ENCODE measurements at places on chromosomes 1 and 21.

GRCh38 chr1:205285381-205286101, 36.0 kb downstream of the NUAK2 start:
- DNase-seq, result peak; percentile 27

GRCh38 chr1:11285883-11286734, 13.1 kb downstream of the UBIAD1 start:
- no peak for DNase-seq

- DNase-seq, result no peak
Measured at GRCh38 chr1:192284927-192285326, 31.9 kb upstream of the RGS21 start.

GRCh38 chr1:155608888-155609225, 1.2 kb upstream of the MSTO1 start:
- no peak for DNase-seq

DNA sequence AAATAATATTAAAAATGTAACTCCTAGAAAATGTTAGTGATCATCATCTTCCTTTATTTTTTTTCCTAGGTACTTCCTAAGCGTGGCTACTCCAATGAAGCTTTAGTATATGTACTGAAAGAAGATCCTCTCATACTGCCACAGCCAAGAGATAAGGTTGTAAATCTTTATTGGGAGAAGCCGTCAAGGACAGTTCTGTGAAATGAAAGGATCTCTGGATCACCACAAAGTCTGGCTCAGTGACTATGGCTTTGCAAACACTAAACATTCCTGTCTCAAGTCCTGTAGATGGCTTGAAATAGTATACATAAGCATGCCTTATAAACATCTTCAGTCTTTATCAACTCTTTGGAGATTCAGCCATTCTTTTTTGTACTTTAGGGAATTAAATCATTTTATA, 61.2 kb upstream of the DPH5 start:
- no peak for DNase-seq

DNA sequence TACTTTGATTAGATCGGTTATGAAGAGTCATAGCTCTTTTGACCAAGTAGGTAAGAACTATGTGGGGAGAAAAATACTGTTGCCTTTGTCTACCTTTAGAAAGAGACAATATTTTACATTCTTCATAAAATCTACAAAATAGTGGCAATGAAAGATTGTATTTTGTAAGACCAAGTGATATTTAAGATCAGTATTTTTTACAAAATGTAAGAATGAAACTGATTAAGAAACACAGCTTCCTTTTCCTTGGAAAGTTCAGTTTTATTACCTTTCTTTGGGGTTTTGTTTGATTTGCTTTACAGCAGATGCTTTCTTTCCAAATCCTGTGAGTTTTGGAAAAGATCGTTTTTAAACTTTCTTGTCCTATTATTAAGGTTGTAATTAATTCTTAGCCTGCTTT, 69.8 kb downstream of the SLC35A3 start:
- no peak for DNase-seq

- DNase-seq, result peak; percentile 41
Measured at GRCh38 chr1:19651141-19651737, 7.1 kb downstream of the NBL1 start.

- no peak for DNase-seq
Measured at GRCh38 chr1:154407198-154408091, 2.3 kb downstream of the IL6R start.

DNA sequence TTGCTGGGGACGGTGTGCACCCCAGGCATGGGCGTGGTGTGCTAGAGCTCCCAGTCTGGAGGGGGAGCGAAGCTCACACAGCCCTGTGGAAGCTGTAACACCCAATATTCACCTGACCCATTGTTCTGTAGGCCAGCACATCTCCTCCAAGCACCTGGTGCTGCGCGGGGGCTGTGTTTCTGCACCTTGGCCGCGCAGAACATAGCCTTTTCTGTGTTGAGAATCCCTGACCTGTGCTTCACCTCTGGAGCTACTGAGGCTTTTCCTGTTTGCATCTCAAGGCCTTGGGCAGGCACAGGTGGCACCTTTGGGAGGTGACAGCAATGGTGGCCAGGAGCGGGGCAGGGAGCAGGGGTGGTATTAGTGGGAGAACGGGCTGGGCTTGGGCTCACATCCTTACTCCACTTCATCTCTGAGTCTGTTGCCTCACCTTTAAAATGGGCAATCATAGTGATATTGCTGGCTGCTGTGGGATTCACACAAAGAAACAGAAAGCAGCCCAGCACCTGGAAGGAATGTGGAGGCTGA, 343.9 kb upstream of the AJAP1 start:
- DNase-seq, result no peak

GRCh38 chr1:115343200-115343737, 5.2 kb upstream of the NGF start:
- no peak for DNase-seq

GRCh38 chr1:196467230-196467925, 140.9 kb downstream of the KCNT2 start:
- DNase-seq, result no peak

GRCh38 chr1:36847761-36848160, 186.6 kb downstream of the GRIK3 start:
- no peak for DNase-seq

DNA sequence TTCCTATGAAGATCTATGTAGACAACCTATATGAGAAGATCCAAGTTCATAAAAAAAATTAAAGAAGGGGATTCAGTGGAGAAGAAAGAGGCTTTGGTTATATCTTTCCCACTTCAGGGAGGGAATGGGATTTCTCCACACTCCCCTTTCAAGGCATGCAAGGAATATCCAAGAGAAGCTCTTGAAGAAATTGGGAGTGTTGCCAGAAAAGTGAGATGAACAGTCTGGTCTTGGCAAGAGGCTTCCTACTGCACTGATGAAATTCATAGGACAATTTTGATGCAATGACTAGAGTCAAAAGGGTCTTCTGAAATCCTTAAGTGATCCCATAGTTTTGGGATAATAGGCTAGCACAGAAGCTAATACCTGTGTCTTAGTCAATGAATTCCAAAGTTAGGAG, 153.0 kb downstream of the KCTD3 start:
- DNase-seq, result no peak

- no peak for DNase-seq
Measured at GRCh38 chr1:116258668-116259419, 114.2 kb upstream of the ATP1A1 start.

GRCh38 chr1:243364866-243365265, 109.0 kb downstream of the SDCCAG8 start:
- no peak for DNase-seq

All from T-helper 9 cell (primary cell).